ENCODE measurements at places on chromosomes 1 and 21. TPM values are rescaled to one million over a fixed set of nuclear protein-coding genes. Genes with fewer than 3 reads are reported as not detected.

GRCh38 chr1:82160903-82161302 is 360.2 kb downstream of the ADGRL2 start:
- DNase-seq = peak; percentile 82

Gene NBPF14
- total RNA-seq = 23.2 TPM

DNA sequence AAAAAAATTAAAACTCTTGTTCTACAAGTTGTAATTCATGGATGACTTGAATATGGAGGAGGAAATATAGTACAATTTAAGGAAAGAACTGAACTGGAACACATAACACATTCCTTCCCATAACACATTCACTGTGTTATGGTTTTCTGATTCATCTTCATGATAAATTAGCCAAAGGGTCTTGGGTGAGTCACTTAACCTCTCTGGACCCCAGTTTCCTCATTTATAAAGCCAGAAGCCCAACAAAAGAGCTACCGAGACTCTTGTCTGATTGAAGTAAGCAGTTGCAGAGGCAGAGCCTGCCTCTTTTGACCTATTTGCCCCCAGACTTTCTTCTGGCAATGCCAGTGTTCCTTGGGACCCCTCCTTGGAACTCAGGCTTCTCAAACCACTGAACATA is 161.9 kb upstream of the KCTD3 start:
- no peak for DNase-seq

DNA sequence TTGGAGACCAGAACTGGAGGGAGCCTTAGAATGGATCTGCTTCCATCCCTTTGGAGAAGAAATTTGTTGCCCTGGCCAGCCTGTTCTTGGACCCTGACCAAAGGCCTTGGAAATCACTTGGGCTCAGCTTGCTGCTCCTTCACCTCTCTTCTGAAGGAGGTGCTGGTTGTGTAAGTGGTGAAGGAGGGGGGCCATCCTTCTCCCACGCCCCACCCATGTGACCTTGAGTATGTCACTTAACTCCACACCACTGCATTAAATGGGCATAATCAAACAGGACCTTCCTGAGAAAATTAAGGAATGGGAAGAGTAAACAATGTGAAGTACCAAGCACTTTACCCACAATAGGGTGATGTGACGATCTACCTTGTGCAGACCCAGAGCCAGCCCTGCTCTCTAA is 68.3 kb upstream of the GJB5 start:
- no peak for DNase-seq

Gene TTC34
- total RNA-seq = 0.22 TPM

Gene SPATA45
- total RNA-seq = 0.44 TPM

DNA sequence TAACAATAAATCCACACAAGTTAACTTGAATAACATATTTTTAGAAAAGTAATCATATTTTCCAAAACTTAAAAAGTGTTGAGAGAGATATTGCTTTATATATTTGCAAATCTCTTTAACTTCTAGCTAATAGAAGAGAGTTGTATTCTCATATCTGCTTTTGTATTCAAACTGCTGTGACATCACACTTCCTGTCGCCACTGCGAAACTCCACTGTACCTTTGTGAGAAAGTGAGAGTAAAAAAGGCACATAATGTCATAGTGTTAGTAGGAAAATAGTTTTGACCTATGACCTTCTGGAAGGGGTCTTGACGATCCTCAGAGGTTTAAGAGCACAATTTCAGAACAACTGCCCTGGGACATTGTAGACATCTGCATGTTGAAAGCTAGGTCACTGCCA is 21.6 kb downstream of the AK5 start:
- DNase-seq = peak; percentile 16

DNA sequence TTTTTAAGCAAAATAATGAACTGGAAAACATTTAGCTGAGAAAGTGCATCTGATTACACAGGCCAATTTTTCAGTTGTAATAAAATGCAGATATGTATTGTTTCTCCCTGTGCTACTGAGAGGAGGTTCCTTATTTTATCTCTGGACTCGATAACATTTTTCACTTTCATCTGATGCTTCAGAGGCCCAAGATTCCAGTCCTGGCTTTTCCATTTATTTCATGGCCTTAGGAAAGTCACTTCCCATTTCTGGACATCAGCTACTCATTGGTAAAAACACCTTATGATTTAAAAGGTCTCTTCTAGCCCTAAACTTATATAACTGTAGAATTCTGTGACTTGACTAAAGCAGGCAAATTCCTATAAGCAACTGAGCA is 203.5 kb downstream of the HHAT start:
- no peak for DNase-seq

- no peak for DNase-seq
Measured at GRCh38 chr1:54372978-54373377, 33.2 kb downstream of the SSBP3 start.

GRCh38 chr21:37620401-37620800 is 253.8 kb downstream of the DYRK1A start:
- DNase-seq = no peak

Gene FCGR1A
- 1.4 TPM for total RNA-seq

GRCh38 chr1:18922319-18922726 is 20.0 kb upstream of the ALDH4A1 start:
- peak; percentile 99 for DNase-seq

GRCh38 chr1:145962157-145963102 is 1.9 kb downstream of the ANKRD34A start:
- DNase-seq = peak; percentile 61

DNA sequence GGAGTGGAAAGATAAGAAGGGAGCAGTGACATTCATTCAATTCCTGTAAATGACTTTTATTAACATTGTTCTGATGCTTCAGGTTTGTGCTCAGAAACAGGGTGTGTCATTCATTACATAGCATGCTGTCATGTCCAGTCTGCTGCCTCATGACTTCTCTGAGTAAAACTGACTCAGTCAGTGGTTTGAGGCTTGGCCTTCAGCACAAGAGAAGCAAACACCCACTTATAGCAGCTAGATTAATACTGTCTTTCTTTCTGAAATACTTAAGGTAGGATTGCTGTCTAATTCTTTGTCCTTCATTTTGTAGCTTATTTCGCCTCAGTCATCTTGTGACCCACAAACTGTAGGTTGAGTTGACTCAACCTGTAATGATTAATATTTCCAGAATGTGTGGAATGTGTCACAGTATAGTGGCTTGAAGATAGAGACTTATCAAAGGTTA is 32.9 kb downstream of the RASAL2 start:
- DNase-seq = peak; percentile 17

GRCh38 chr1:208747979-208748378 is 503.8 kb upstream of the PLXNA2 start:
- peak; percentile 6 for DNase-seq

Gene IL6R
- 5.6 TPM for total RNA-seq

GRCh38 chr1:66331658-66332547 is 202.1 kb upstream of the SGIP1 start:
- DNase-seq = peak; percentile 97

Gene EPHA10
- 0.04 TPM for total RNA-seq

Gene TCEA3
- total RNA-seq = 245 TPM

- DNase-seq = peak; percentile 11
Measured at GRCh38 chr1:1003618-1004419, 3.9 kb upstream of the HES4 start.

Gene MYOG
- total RNA-seq = 480 TPM

DNA sequence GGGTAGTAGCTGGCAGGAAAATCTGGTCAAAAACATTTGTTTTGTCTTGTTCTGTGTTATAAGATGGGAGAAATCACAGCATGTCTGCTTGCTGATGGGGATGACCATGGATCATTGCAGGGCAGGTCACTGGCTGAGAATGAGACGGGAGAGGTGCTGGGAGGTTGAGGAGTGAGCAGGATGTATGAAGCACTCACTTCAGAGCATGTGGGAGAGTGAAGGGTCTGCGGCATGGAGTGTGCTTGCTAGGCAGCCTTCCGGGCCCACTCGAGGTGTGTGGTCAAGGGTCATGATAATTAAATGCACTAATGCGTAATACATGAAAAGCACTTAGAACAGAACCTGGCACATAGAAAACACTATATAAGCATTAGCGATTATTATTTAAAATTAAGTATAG is 42.0 kb upstream of the SPOCD1 start:
- no peak for DNase-seq

DNA sequence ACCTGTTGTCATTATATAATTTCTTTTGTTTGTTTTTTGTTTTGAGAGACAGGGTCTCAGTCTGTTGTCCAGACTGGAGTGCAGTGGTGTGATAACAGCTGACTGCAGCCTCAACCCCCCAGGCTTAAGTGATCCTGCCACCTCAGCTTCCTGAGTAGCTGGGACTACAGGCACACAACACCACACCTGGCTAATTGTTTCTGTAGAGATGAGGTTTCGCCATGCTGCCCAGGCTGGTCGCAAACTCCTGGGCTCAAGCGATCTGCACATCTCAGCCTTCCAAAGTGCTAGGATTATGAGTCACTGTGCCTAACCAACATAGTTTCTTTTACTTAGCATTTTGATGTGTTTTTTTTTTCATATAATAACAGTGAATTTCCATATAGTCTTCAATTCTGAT is 50.4 kb upstream of the FCRL4 start:
- no peak for DNase-seq

GRCh38 chr1:214990619-214991018 is 91.9 kb upstream of the KCNK2 start:
- DNase-seq = no peak

DNA sequence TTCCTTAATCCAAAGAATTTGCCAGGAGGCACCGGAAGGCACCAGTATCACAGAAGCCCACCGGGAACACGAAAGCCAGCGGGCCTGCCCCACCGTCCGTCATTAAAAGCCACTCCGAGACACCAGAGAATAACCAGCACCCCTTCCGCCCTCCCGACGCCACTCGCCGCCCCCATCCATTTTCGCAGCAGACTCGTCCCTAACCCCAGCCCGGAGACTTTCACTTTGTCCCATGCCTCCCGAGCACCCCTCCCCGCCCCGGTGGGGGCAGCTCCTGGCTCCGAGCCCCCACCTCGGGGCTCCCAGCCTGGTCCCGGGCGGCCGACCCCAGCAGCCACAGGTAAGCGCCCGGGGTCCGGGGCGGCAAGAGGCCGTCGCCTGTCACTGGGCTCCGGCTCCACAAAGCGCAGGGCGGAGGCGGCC is 105.4 kb downstream of the SLC45A1 start:
- no peak for DNase-seq

GRCh38 chr1:231108516-231109302 is 53.1 kb upstream of the TRIM67 start:
- DNase-seq = no peak

GRCh38 chr1:31981972-31982371 is 31.7 kb upstream of the KHDRBS1 start:
- peak; percentile 10 for DNase-seq

Gene CD34
- total RNA-seq = 62.2 TPM

GRCh38 chr21:20026543-20026942 is 971.7 kb upstream of the NCAM2 start:
- no peak for DNase-seq

All from muscle of leg (tissue), 16 donors.